ENCODE measurements at places on chromosomes 5 and 9.

GRCh38 chr9:131608493-131609037 lies 63.2 kb downstream of the PRRT1B start:
- no peak for DNase-seq

GRCh38 chr5:13133951-13134350 lies 810.5 kb downstream of the DNAH5 start:
- no peak for DNase-seq

GRCh38 chr5:88979244-88979643 lies 96.3 kb upstream of the MEF2C start:
- DNase-seq, result peak; percentile 22

DNA sequence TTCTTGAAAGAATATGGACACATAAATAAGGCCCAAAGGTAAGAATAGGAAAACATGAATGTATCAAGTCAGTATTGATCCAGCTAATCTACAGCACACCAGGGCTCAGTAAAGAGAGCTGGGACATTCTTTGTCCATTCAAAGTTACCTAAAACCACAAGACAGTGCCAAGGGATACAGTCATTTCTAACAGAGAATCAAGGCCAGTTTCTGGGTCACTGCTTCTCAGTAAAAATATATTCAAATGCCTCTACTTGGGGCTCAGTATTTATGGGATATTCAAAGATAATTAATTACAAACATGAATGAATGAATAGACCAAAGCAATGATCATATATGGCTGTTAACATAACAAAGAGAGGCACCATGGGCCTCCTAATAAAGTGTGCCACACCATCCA lies 34.9 kb downstream of the MTMR12 start:
- DNase-seq, result no peak

- DNase-seq, result no peak
Measured at GRCh38 chr9:91197232-91198181, 164.2 kb downstream of the AUH start.

- DNase-seq, result peak; percentile 53
Measured at GRCh38 chr5:14706615-14707021, 42.1 kb downstream of the OTULIN start.

GRCh38 chr9:88808019-88808656 lies 183.1 kb upstream of the S1PR3 start:
- no peak for DNase-seq

DNA sequence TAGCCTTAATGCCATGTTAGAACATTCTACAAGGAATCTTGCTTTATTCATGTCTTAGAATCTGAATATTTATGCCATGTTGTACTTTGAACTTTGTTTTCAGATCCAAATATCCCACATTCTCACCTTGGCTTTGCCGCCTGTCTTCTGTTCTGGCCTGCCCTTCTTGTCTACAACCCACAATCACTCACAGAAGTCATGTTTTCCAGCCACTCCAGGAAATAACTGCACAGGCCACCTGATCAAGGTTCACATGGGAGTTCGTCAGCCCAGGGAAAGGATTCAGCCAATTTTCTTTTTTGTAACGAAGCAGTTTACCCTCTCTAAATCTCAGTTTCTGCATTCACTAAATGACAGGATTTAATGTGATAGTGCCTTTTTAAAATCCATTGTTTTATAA lies 70.5 kb downstream of the JAKMIP2 start:
- DNase-seq, result no peak

- no peak for DNase-seq
Measured at GRCh38 chr5:10018201-10019069, 231.3 kb downstream of the ATPSCKMT start.

- DNase-seq, result no peak
Measured at GRCh38 chr5:160260881-160261815, 31.8 kb downstream of the FABP6 start.

DNA sequence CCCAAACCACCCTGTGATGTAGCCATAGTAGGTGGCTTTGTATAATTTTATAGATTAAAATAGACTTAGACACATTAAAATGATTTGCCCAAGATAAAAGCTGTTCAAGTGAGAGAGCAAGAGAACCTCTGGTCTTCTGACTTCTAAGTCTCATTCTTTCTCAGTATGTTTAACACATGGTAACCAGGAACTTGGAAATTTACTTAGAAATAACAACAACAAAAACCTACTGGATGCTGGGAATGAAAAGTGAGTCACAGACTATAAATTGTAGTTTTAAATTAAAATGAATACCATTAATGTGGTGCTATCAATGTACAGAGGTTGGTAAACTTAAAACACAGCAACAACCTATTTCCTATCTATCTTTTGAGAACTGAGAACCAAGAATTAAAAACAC lies 30.4 kb downstream of the HMGCR start:
- no peak for DNase-seq

DNA sequence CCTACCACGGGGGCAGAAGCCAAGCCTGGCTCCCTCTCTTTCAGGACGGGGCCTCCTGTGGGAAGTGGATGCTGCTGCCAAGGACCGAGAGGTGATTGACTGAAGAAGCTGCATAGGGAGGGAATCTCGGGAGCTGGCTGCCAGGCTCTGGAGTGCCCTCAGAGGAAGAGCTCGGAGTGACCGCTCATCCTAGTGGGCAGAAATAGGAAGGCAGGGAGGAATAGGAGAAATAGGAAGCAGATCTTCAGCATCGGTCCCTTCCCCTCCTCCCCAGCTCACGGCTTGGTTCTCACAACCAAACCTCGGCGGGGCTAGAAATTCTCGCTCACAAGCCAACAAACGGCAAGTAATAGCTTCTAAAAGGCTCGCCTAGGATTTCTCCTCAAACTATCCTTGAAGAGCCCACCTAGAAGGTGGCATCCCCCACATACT lies 159.9 kb upstream of the RAI14 start:
- DNase-seq, result no peak

- DNase-seq, result no peak
Measured at GRCh38 chr5:143758750-143759149, 53.2 kb upstream of the HMHB1 start.

DNA sequence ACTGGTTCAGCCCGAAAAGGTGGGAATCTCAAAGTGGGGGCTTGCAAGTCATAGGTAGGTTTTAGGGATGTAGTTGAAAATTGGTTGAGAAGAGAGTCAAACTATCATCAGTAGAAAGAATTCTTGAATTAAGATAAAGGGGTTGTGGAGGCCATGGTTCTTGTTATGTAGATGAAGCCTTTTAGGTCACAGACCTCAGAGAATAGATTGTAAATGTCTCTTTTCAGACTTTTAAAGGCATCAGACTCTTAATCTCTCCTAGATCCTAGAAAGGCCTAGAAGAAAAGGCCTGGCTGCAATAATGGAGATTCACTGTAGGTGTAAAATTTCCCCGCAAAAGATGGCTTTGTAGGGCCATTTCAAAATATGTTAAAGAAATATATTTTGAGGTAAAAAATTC lies 96.4 kb downstream of the PSAT1 start:
- DNase-seq, result no peak

- no peak for DNase-seq
Measured at GRCh38 chr9:2337627-2338026, 284.0 kb upstream of the VLDLR start.

DNA sequence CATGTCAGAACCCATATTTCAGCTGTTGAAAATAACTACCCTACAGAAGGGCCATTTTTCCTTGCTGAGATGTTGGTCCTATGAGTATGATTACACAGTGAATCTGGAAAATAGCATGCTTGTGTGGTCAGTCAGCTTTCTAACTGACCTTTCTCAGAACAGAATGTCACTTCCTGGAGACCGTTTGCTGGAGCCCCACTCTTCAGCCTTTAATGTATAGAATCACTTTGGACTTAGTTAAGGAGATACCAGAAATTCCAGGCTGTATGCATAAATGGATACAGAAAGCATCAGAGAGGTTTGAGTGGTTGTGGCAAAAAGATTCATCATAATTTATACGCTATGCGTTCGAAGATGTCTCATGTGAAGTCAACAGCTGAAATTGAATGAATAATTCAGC lies 488.1 kb downstream of the EBF1 start:
- no peak for DNase-seq

DNA sequence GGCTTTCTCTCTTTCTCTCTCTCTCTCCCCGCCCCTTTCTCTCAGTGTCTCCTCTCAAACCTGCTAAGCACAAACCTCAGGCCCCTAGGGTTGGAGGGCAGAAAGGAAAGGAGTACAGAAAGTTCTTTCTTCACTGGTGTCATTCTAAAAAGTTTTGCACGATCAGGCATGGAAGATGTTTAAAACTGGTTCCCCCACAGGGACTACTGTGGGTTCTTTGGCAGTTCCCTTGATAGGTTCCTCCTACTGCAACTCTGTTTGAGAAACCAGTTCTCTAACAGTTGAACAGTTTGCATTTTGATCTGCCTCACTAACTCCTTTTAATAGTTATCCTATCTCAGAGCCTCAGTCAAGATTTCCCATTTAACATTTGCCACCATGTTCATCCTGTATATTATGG lies 82.9 kb downstream of the CDO1 start:
- DNase-seq, result no peak

DNA sequence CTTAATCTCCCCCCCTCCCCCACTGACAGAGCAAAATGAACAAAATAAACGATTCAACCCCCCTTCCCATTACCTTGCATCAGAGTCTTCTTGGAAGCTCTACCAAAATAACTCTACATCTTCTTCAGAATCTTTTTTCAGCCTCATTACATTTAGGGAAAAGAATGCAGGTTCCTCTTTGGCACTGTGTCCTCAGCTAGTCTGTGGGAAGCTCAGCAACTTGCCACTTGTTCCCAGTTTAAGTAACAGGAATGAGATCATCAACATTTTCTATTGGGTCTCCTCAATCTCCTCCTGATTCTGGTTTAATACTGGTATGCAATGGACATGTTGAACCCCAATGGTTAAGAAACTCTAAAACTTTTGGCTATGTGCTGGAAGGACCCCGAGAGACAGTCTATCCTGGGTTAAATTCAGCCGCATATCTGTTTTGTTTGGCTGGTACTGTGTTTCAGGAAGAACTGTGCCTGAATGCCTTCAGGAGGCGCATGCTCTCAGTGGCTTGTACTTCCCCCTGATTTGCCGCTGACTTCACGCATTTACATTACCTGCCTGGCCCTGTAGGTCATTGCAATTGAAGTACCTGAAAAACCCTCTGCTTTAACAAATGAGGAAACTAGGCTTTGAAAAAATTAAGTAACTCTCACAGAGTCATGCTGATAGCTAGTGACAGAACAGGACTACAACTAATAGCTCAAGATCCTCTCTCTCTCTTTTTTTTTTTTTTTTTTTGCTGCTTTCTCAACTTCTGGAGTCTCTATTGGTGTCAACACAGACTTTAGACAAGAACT lies 78.1 kb upstream of the HMHB1 start:
- DNase-seq, result no peak

DNA sequence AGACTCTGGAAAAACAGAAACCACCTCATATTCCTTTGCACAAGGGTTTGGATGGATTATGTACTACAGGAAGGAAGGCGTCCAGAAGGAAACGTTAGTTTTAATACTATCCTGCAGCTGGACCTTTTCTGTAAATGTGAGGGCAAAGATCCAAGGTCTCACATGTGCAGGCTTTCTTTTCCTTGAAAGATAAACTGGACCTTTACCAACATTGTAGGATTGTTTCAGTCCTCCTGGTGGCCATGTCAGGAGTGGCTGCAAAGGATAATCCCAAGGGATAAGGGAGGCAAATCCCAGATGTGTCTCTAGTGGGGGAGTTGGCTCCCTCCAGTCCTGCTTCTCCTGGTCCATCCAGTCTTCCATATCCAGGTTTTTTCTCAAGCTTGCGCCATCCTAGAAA lies 397.5 kb downstream of the HTR1A start:
- no peak for DNase-seq

DNA sequence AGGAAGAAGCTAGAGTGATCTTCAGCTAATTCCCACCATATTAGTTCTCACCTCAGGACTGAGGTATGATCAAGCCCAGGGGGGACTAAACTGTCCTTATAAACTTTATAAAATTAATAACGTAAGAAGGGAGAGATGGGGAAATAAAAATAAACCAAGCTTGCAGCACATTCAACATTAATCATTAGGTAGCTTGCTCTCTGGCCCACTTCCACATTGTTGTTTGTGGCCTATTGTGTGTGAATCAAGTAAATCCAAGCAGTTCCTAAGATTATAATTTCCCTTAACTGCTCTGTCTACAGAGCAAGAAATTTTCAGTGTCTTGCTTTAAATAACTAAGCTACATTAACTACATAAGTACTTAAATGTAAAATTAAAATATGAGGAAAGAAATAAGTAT lies 131.3 kb upstream of the ABCA1 start:
- no peak for DNase-seq

GRCh38 chr5:78747055-78747454 lies 98.5 kb upstream of the LHFPL2 start:
- no peak for DNase-seq

DNA sequence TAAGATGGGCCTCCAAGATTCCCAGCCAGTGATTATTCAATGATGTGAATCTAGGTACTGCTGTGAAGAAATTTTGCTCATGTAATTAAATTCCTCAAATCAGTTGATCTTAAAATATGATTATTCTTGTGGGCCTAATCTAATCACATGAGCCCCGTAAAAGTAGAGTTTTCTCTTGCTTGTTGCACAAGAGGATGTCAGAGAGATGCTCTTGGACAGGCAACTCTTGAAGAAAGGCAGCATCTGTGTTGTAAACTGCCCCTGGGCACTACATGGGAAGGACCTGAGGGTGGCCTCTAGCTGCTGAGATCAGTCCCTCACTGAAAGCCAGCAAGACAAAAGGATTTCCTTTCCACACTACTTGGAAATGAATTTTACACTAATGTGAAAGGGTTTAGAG lies 132.9 kb downstream of the TRPM3 start:
- no peak for DNase-seq

GRCh38 chr5:84450617-84451414 lies 66.1 kb upstream of the EDIL3 start:
- DNase-seq, result no peak

DNA sequence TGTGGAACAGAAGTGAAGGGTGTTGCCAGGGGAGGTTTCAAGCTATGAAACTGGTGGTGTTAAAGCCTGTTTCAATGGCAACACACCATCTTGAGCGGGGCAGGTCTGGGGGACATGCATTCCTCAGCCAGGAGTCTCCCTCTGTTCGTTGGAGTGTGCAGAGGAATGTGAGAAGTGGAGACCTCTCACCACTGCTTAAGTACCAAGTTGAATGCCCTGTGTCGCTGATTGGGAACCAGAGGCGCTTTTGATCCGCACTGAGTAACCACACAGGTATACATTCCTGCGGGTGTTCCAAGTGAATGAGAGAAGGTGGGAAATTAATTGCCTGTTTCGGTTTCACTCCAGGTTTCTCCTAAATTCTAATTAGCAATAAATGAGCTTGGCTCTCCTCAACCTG lies 99.4 kb downstream of the LIX1 start:
- DNase-seq, result no peak

GRCh38 chr5:54045077-54045792 lies 265.1 kb downstream of the ARL15 start:
- no peak for DNase-seq

GRCh38 chr9:35557320-35557719 lies 47.7 kb upstream of the TESK1 start:
- no peak for DNase-seq
